ENCODE measurements at places on chromosomes 7 and 10.

GRCh38 chr7:95482424-95482823 is 3.3 kb upstream of the ASB4 start:
- no peak for DNase-seq

DNA sequence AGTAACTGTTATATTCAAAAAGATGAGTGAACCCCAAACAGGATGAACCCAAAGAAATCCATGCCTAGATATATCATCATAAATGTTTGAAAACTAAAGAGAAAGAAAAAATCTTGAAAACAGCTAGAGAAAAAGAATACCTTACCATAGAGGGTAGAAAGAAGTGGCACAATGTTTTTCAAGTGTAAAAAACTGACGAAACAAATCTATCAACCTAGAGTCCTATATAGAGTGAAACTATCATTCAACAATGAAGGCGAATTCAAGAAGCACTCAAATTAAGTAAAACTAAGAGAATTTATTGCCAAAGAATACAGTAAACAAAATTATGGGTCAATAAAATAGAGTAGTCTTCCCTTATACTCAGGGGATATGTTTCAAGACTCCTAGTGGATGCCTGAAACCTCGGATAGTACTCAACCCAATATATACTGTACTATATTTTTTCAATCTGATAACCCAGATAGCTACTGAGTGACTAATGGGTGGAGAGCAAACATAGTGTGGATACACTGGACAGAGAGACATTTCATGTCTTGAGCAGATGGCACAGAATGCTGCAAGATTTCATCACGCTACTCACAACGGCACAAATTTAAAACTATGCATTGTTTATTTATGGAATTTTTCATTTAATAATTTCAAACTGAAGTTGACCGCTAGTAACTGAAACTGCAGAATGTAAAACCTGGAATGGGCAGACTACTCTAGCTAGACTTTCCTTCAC is 52.6 kb upstream of the TMEM106B start:
- DNase-seq: no peak

DNA sequence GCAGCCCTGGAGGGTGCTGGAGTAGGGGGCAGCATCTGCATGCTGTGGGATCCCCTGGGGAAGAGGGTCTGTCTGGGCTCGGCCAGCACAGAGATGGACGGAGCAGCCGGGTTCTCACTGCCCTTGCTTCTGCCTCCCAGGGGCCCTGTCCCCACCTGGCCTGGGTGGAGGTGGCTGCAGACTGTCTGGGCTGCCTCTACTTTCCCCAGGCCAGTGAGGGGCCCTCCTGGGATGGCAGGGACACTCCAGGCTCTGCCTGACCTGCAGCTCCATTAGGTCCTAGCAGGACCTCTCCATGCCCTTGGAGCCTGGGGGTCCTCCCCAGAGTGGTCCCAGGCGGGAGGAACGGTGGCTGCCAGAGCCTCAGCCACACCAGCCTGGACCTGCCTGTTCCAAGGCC is 63.7 kb downstream of the PWWP2B start:
- DNase-seq: no peak

- DNase-seq: no peak
Observed at GRCh38 chr7:22728401-22729029, 1.5 kb downstream of the IL6 start.

- no peak for DNase-seq
Observed at GRCh38 chr7:3560495-3560894, 259.4 kb downstream of the SDK1 start.

GRCh38 chr10:99674762-99675161 is 15.5 kb downstream of the ENTPD7 start:
- no peak for DNase-seq

DNA sequence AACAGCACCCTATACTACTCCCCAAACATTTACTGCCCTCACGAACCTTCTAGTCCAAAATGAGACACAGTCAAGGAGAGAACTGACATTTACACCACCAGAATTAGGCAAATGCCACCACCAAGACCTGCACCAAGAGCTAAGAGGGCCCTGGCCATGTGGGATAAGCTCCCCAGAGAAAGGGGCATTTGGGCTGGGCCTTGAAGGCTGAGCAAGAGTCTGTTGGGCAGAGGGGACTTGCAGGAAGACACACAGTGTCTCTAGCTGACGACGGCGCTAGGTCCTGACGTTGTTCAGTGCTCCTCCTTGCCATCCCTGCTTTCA is 326.4 kb upstream of the ZMIZ1 start:
- DNase-seq: no peak

DNA sequence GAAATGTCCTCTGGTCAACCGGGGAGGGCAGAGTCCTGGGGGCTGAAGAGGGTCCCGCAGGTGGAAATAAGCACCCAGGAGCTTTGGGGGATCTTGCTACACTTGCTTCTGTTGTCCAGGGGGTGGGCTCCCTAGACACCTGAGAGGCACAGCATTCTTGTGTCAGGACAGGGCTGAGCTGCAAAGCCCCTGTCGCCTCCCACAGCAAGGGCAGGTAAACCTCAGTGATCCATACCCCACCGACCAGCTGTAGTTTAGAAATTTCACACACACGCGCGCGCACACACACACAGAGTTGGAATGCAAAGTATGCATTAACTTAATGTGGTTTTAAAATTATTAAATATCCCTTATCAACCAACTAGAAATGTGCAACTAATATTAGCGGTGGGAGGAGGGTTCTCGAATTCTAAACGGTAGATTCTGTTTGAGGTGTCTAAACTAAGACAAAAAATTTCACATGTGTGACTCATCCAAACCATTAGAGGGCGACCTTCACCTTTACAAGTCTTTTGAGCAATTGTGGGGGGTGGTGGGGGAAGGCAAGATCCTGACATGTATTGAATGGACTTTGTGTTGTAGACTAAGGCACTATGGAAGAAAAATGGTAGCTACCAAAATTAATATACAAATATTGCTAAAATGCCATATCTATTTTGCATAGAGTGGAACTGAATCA is 34.3 kb upstream of the PTF1A start:
- no peak for DNase-seq

DNA sequence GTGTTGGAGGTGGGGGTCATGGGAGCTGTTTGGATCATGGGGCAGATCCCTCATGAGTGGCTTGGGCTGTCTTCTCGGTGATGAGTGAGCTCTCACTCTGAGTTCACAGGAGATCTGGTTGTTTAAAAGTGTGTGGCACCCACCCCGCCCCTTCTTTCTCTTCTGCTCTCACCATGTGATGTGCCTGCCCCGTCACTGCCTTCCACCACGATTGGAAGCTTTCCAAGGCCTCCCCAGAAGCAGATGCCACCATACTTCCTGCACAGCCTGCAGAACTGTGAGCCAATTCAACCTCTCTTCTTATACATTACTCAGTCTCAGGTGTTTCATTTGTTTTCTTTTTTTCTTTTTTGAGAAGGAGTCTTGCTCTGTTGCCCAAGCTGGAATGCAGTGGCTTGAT is 170.0 kb downstream of the PTPN20 start:
- no peak for DNase-seq

DNA sequence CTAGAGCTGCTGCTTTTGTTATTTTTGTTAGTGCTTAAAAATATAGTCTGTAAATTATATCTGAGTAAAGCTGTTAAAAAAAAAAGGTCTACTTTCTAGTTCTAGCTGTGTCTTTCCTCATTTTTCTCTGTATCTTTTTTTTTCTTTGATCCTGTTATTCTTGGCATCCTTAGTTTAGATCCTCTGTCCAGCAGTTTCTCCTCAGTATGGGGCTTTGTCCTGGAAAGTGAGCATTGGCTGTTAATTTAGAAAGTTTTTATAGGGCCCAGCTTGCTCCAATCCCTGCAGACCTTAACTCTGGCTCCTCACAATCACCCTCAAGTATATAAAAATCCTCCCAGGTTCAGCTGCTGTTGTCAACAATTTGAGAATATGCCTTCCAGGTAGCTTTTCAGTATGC is 23.5 kb downstream of the DDX50 start:
- DNase-seq: no peak

- no peak for DNase-seq
Observed at GRCh38 chr7:35985126-35985754, 167.8 kb upstream of the EEPD1 start.

- no peak for DNase-seq
Observed at GRCh38 chr10:119395280-119396007, 147.1 kb downstream of the RGS10 start.

DNA sequence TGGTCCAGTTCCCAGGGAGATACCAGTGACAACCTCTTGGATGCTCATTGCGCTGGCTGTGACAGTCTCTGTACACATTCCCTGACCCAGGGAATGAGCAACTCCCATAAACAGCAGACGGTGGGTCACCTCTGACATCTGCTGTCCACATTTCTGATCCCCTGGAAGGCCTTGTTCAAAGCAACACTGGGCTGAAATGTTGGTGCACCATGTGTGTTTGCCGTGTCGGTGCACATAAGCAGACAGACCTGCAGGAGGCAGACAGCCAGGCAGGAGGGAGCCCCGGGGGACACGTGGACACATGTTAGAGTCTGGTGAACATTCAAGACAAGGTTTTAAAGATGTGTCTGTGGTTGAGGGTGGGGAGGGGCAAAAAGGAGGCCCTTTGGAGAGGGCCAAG is 254.9 kb downstream of the PLXNA4 start:
- DNase-seq: no peak

- no peak for DNase-seq
Observed at GRCh38 chr7:155653803-155654202, 9.3 kb downstream of the RBM33 start.

DNA sequence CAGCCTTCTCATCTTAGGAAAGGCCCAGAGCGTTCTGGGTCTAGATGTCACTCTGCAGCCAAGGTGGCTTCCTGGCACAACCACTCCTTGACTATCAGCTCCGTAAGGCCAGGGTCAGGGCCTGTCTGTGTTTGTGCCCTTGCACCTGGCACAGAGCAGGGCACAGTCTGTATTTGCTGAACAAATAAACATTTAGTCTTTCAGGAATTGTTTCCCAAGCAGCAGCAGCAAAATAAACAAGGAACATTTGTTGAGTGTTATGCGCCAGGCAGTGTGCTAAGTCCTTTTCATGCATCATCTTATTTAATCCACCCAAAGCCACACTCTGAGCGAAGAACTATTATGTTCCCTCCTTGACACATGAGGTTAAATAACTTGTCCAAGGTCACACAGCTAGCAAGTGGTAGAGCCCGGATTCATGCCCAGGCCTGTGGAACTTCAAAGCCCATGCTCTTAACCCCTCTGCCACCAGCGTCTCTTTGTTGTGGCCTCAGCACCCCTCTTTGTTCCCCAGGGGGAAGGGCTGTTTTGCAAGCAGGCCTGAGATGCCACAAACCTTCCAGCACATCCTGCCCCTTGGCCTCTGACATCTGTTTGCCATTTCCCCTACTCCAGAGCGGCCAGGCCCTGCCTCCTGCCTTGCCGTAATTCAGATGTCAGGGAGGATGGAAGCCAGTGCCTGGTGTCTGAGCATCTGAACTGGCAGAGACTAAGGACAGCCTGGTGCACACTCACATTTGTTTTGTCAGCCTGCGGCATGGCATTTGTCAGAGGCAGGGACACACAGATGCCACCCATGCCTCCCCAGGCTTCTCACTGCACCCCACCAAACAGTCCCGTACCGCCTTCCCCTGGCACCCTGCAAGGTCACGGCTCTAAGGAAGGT is 325.8 kb upstream of the ZMIZ1 start:
- no peak for DNase-seq

GRCh38 chr10:70589762-70590654 is 12.5 kb downstream of the PRF1 start:
- no peak for DNase-seq

GRCh38 chr10:25047088-25047487 is 30.7 kb downstream of the THNSL1 start:
- DNase-seq: no peak

DNA sequence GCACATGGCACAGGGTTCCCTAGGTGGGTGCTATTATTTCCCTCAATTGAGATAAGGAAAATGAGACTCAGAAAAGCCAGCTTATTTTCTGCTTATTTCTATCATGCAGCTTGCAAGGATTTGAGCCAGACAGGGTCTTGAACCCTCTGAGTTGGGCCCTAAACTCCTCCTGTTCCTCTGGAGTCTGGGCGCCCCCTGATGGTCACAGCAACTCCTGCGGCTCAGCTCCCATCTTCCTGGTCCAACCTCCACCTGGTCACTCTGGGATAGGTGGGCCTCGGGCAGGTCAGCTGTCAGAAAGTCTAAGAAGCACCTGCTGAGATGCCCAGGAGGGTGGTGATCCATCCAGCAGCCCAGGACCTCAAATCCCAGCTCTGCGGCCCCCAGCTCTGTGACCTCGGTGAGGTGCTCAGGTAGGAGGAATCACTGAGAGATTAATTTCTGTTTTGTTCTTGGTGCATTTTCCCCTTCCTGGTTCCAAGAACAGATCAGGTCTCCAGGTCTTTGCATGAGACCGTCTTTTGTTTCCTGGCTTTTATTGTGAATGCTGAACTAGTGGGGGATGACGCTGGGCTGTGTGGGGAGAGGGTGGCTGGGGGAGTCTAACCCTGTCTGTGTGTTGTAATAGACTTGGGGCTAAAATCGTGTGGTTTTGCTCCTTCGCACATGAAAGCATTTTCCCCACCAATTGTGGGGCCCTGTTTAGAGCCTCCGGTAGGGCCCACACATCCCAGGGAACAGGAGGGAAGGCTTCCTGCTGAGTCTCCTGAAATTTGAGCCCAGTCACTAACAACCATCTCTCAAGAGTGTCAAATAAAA is 32.8 kb downstream of the TMEM130 start:
- no peak for DNase-seq

DNA sequence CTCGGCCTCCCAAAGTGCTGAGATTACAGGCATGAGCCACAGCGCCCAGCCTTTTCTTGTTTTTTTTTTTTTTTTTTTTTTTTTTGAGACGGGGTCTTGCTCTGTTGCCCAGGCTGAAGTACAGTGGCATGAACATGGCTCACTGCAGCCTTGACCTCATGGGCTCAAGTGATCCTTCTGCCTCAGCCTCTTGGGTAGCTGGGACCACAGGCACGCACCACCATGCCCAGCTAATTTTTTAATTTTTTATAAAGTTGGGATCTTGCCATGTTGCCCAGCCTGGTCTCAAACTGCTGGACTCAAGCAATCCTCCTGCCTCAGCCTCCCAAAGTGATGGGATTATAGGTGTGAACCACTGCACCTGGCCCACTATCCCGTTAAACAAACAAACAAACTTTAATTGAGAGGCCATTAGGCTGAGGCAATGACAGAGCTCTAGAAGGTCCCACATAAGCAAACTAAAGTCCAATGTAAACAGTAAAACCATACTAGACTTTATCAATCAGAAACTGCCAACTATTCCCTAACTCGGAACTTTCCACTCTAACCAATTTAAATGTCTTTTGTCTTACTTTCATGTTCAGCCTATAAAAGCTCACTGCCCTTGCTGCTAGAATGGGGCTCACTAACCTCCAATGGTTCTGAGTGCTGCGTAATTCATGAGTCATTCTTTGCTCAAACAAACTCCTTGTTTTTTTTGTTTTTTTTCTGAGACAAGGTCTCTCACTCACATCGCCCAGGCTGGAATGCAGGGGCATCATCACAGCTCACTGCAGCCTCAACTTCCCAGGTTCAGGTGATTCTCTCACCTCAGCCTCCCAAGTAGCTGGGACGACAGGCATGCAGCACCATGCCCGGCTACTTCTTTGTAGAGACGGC is 1.9 kb downstream of the DHX32 start:
- DNase-seq: peak; percentile 42
